Activated CD4-positive, alpha-beta T cell treated with anti-CD3 and anti-CD28 coated beads, Interleukin-2, amount 50 U/mL, for 24 hours (primary cell): ENCODE measurements at places on chromosomes 12 and 14.

DNA sequence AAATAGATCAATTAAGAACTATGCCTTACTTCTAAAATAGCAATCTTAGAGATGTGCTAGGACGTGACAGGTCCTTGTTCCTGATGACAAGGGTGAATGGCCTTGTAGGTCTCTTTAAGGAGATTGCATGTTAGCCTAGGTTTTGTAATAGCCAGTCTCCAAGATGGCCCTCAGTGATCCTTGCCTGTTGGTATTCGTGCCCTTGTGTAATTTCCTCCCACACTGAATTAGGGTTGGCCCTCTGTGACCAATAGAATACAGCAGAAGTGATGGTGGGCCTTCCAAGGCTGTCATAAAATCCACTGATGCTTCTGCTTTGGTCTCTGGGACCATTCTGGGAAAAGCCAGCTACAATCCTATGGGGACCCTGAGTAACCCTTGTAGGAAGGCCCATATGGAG lies 38.2 kb upstream of the SNX6 start:
- no peak for DNase-seq

GRCh38 chr12:122788387-122788786 lies 14.0 kb downstream of the CCDC62 start:
- DNase-seq: no peak

DNA sequence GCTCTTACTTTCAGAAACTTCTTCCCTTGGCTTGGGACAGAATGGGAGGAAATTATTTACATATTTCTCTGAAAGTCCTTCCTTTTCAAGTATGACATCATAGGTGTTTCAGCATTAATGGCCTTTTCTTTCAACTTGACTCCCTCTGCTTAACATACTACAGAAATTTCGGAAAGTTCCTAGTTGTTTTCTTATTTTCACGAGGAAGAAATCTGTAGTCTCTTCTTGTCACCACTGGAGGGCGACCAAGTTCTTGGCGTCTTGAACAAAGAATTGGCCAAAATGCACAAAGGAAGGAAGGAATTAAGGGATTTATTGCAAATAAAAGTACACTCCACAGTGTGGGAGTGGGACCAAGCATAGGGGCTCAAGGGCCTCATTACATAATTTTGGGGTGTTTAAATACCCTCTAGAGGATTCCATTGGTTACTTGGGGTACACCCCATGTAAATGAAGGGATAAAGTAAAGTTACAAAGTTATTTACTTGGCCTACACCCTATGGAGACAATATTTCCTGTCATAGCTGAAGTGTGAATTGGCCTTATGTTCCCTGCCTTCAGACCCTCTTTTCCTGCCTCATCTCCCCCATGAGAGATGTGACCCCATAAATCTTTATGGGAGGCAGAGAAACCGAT lies 70.4 kb downstream of the RPL10L start:
- no peak for DNase-seq

GRCh38 chr14:73696466-73697400 lies 17.5 kb downstream of the PNMA1 start:
- no peak for DNase-seq

DNA sequence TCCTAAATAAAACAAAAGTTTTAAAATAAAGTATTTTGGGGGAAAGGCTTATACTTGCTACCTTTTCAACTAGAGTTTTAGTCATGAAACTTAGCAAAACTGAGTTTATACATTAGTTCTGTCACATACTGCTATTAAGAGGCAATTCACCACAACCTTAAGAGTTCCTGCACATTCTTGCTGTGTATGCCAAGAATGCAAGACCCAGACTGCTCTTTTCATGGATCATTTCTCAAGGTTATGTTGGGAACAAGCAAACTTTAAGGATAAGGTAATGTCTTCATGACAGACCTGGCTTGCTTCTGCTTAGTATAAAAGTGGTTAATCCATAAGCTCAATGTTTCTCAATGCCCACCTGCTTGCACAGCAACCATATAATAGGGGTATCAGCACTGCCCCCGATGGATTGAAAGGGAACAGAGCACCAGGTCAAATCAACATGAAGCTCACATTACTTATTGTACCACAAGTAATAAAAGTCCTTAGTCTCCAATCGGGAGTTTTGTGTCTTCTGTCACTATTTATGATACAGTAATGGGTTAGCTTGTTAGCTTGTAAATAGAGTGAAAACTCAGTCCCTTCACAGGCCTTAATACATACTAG lies 67.6 kb downstream of the KIF21A start:
- DNase-seq: no peak

DNA sequence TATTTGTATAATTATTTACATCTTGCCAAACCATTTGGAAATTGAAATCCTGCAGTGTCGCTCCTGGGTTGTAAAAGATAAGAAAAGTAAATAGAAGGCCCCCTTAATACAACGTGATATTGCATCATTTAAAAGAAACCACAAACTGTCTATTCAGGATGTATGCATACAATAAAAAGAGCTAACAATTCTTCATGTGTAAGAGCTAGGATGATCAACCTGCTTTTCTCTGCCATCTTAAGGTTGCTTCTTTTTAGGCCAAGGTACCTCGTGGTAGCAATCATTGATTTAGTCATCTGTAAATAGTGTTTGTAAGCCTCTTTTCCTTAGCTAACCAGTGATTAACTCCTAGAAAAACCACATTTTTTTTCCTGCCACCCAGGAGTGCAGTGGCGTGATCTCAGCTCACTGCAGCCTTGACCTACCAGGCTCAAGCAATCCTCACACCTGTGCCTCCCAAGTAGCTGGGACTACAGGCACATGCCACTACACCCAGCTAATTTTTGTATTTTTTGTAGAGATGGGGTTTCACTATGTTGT lies 3.3 kb upstream of the USP44 start:
- no peak for DNase-seq

GRCh38 chr12:81222846-81223592 lies 145.1 kb downstream of the ACSS3 start:
- no peak for DNase-seq
